ENCODE measurements at places on chromosomes 13 and 19. TPM values are rescaled to one million over a fixed set of nuclear protein-coding genes. Genes with fewer than 3 reads are reported as not detected.
A peak's percentile ranks its signal among the peaks of the same experiment; 100 is the strongest.

GRCh38 chr19:33226550-33227241 is 1.0 kb upstream of the SLC7A10 start:
- peak; percentile 68 for DNase-seq

ZNF583 gene
- 6.0 TPM for polyA plus RNA-seq

RFC3 gene
- 15.9 TPM for polyA plus RNA-seq

DNA sequence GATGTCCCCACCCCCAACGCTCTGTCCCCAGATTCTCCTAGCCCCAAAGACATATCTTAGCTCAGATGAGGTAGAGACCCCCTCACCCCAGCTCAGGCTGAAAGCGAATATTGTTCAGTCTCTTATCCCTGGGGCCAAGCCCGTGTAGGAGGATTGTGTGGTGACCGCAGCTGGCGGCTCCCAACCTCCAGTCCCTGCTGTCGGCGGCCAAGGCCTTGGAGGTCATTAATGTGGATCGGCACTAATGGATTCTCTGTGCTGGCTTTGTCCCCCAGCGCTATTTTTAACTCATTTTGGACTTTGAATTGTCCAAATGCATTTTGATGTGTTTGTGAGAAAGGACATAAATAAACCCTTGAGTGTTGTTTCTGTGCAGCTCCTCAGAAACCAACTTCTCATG is 124.2 kb downstream of the UQCRFS1 start:
- DNase-seq: no peak

PSG3 gene
- not detected for polyA plus RNA-seq

DNA sequence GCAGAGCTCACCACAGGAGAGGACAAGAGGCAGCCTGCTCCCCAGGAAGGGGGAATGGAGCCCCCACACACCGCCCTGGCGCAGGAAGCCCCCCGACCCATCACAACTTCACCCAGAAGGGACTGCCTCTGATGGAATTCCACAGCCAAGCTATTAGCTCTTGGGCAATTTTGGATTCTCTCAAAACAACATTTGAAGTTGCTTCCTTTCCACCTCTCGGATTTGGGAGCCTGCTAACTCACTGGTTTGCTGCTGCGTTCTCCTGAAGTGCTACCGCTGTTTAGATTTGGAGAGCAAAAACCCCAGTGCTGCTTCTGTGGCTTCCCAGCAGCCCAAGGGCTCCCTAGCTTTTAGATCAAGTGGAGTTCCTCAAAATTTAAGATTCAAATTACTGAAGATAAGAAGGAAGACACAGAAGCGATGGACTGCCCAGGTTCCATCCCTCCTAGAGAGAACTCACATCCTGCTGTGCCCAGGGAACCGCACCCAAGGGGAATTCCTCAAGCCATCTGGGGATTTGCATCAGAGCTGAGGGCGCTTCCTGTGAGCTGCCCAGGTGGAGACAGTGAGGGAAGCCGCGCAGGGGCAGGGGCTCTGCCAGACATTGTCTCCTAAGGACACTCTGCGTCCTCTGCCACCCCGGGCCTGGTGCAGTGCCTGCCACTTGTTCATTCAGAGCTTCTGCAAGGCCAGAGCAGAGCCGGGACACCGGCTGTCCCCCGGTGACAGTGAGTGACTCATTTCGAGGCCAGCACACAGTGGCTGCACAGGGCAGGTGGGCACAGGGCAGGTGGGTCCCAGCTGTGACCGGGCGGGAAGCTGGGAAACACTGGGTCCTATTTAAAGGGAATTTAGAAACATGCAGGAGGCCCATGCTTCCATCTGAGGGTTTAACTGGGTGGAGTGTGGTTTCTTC is 45.5 kb downstream of the COL4A1 start:
- no peak for DNase-seq

- DNase-seq: peak; percentile 44
These were observed 7.7 kb upstream of the TMEM161A start for GRCh38 chr19:19145684-19146608.

LILRA1 gene
- polyA plus RNA-seq: 0.43 TPM

DNA sequence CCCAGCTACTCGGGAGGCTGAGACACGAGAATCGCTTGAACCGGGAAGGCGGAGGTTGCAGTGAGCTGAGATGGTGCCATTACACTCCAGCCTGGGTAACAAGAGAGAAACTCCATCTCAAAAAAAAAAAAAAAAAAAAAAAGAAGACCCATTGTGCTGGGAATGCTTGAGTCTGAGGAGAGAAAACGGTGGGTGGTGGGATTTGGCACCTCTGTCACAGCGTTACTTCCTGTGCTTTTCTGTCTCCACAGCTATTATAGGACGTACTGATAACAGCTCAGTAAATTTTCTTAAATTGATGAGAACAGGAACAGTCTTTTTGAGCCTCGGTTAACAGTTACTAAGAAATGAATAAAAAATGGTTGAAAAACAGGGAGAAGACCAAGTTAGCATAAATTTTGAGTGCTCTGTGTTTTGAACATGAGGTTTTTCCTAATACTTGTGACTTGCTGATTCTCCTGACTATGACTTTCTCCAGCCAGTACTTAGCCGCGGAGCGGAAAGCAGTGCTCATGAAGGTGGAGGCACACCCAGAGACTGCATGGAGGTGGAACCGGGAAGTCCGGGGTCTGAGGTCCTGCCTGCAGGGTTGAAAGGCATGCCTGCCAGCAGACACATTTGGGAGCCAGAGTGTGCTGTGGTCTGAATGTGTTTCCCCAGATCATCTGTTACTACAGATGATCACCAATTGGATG is 55.3 kb upstream of the TEX29 start:
- DNase-seq: no peak

DNA sequence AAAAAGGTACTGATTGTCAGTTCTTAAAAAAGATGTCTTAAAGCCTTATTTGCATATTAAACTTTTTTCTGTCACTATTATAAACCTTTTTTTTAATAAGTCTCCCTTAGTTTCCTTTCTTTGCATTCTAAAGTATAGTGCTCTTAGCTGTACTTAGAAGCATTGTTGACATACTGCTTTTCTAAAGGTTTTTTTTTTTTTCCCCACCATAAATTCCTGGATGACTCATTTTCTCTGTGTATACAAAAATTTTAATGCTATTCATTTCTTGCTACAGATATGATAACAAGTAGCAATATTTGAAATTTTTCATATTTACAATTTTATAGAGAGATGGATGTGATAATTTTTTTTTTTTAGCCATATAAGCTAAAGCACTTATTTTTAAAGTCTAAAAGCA is 43.5 kb downstream of the METTL21C start:
- no peak for DNase-seq

TEX26 gene
- 0.12 TPM for polyA plus RNA-seq

ZNF429 gene
- 21.7 TPM for polyA plus RNA-seq

GRCh38 chr19:33280351-33280921 is 21.9 kb downstream of the CEBPA start:
- DNase-seq: no peak

GRCh38 chr13:113437408-113438010 is 15.8 kb downstream of the ADPRHL1 start:
- DNase-seq: no peak

GRCh38 chr19:10691883-10692282 is 9.4 kb upstream of the QTRT1 start:
- no peak for DNase-seq

GRCh38 chr19:16525751-16526481 is 16.3 kb downstream of the CHERP start:
- no peak for DNase-seq

DNA sequence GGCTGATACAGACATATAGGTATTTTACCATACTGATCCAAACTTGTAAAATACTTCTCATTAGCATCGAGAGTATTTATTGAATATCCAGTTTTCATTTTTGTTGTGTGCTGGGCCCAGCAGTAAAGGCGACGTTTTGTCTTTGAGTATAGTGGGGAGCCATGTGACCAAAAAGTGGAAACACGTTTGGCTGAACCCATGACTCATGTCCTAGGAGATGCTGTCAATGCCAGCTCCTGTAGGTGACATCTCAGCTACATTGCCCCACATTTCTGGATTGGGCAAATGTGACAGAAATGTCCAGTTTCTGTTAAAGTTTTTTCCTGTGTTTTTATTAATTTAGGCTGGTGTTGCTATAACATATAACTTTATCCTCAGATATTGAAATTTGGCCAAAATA is 26.1 kb upstream of the GTF3A start:
- no peak for DNase-seq

CLIP3 gene
- polyA plus RNA-seq: 21.5 TPM

- no peak for DNase-seq
These were observed 247.9 kb upstream of the HTR2A start for GRCh38 chr13:47144782-47145181.

DNA sequence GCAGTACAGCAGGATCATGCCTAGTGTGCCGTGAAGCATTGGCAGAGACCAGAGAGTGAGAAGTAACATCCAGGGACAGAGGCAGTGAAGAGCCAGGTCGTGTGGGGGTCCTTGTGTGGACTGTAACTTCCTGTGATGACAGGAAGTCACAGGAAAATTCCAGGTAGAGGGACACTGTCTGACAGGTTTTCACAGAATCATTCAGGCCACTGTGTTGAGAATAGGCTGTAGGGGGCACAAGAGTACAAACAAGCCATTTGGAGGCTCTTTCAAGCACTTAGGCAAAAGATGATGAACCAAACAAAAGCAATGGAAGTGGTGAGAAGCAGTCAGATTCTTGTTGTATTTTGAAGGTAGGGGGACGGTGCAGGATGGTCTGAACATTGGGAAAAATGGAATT is 46.4 kb downstream of the N4BP2L1 start:
- DNase-seq: peak; percentile 30

TRMT1 gene
- polyA plus RNA-seq: 35.5 TPM

- no peak for DNase-seq
These were observed 99.6 kb downstream of the CCNA1 start for GRCh38 chr13:36531746-36532486.

- DNase-seq: no peak
These were observed 10.0 kb downstream of the ARHGAP45 start for GRCh38 chr19:1076951-1077350.

GRCh38 chr19:10467104-10467706 is 36.0 kb downstream of the KEAP1 start:
- DNase-seq: no peak

SLC10A2 gene
- 0.70 TPM for polyA plus RNA-seq

CPAMD8 gene
- 7.8 TPM for polyA plus RNA-seq

DNA sequence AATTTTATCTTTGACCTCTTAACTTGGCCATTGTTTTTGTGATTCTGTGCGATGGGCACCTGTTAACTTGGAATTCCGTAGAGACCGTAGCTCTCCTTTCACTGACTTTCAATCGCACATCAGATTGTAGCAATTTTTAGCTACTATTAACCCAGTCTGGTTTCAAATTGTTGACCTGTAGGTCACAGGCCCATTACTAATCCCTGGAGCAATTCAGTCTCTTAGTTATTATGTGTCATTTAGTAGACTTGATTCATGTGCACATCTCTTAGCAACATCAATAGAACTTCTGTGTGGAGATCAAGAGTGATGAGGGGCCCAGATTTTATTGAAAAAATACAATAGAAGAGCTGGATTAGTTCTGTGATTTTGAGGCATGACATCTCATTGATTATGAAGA is 549.6 kb upstream of the SLC10A2 start:
- no peak for DNase-seq

DNA sequence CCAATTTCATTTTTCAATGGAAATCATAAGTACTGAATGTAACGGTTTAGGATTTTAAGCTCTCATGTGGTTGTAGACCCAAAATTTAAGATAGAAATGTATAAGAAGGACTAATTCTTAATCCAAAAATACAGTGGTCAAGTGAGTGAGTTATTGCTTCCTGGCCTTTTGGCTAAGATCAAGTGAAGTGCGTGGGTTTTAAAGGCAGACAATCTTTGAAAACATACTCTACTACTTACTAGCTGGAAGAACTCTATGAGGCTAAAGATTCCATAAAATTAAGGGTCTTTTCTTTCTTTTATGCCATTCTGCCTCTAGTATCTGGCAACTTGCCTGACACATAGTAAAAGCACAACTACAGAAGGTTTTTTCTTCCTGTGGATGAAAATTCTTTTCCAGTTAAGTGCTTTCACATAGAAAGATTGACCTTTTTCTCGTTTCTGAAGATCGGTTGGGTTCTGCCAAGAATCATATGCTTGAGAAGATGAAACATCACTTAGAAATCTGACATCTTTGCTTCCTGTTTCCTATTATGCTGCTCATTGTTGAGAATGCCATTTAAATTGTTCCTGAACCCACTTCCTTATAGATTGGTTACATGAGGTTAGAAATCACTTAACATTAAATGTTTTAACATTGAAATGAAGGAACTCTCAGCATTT is 26.4 kb upstream of the SCEL start:
- no peak for DNase-seq

DNA sequence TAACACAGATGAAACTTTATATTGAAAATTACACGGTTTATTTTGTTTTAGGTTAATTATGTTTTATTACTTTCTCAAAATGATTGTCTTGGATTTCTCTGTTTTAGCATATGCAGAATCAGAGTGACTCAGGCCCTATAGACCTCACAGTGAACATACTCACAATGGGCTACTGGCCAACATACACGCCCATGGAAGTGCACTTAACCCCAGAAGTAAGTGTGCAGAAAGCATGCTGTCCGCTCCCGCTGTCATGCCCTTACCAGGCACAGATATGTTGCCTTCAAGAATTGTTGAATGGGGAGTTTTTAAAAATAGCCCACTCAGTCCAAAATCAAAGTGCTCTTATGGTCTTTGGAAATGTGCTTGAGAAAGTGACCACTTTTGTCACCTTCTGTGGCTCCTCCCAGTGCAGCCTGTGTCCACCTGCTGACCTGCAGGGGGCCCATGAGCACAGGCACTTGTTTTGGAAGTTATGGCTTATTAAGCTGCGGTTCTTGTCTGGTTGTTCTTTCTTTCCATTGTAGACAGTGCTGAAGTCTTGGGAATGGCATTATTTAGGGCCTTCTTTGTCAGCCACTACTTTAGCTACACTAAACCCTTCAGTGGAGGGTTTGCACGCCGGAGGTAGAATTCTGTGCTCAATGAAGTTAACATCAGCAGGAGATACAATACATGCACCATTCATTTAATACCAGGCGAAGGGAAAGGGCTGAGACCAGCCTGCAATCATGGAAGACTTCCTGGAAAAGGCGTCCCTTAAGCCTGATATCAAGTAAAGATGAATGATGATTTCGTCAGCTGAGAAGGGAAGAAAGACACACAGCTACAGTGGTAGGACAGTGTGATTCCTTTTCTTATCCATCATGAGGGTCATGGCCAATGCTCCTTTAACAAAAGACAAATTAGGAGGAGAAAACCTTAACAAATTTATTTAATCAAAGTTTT is 36.7 kb downstream of the CUL4A start:
- DNase-seq: no peak

- DNase-seq: peak; percentile 38
These were observed 3.8 kb upstream of the ZNF626 start for GRCh38 chr19:20664901-20665781.

GJA3 gene
- 0.13 TPM for polyA plus RNA-seq
